ENCODE measurements at places on chromosomes 12 and 14. TPM values are rescaled to one million over a fixed set of nuclear protein-coding genes. Genes with fewer than 3 reads are reported as not detected.

- H3K36me3 ChIP-seq, result no peaks in the 10 kb centered on the region
- H3K27ac ChIP-seq, result no peak overlapping the region
- H3K4me1 ChIP-seq, result no peaks in the 10 kb centered on the region
- no peak for DNase-seq
- no peak overlapping the region for H3K4me3 ChIP-seq
Measured at GRCh38 chr14:88437658-88438057, 52.2 kb downstream of the SPATA7 start.

- no peaks in the 10 kb centered on the region for H3K36me3 ChIP-seq
- H3K27ac ChIP-seq, result no peak overlapping the region
- H3K4me3 ChIP-seq, result no peak overlapping the region
- H3K4me1 ChIP-seq, result no peaks in the 10 kb centered on the region
- no peaks in the 10 kb centered on the region for H3K27me3 ChIP-seq
Measured at GRCh38 chr14:100294213-100294962, 11.9 kb downstream of the SLC25A29 start.

- peaks cover 20% of the 10 kb centered on the region for H3K27me3 ChIP-seq
- H3K27ac ChIP-seq, result no peak within 1 kb of the TSS
- H3K4me1 ChIP-seq, result no peaks in the 10 kb centered on the region
- DNase-seq, result no peak
Measured at GRCh38 chr12:10171973-10172728, at the start of gene OLR1. OLR1 (minus strand) TSS chr12:10172132; CDS start chr12:10172077, 55 bp downstream.

NTF3 gene
- not detected for total RNA-seq

STYK1 gene
- not detected for total RNA-seq

Measured in activated T-helper 1 cell treated with anti-CD3 and anti-CD28 coated beads, Interleukin-12 subunit alpha, Interleukin-12 subunit beta, Interleukin-2, Interleukin-4 antibody, amounts not matched to agents 30 ng/mL and 10 ng/mL and 1 ng/mL, durations not matched to agents 14 hours and 24 hours and 36 hours (primary cell).